ENCODE measurements at places on chromosomes 1 and 21. TPM values are rescaled to one million over a fixed set of nuclear protein-coding genes. Genes with fewer than 3 reads are reported as not detected.

DNA sequence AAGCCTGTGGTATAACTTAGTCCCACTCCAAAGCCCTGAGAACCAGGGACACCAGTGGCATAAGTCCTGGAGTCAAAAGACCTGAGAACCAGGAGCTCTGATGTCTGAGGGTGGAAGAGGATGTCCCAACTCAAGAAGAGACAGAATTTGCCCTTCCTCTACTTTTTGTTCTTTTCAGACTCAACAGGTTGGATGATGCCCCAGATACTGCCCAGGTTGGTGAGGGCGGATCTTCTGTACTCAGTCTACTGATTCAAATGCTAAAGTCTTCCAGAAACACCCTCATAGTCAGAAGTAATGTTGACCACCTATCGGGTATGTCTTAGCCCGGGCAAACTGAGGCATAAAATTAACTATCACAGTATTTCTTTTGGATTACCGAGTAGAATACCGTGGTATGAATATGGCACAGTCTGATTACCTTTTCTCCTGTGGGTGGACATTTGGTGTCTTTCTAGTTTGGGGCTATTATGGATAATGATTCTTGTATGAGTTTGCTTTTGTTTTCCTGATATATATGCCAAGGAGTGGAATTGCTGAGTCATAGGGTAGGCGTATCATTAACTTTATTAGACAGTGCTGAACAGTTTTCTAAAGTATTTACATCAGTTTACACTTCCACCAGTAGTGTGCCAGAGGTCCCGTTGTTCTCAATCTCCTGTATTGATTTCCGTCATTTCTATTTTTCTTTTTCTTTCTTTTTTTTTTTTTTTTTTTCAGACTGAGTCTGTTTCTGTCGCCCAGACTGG, 3.2 kb upstream of the CHAF1B start:
- no peak for DNase-seq

FGR gene
- total RNA-seq: not detected

VPS13D gene
- total RNA-seq: 55.3 TPM

GRCh38 chr1:93616996-93617669, 64.5 kb downstream of the BCAR3 start:
- DNase-seq: no peak

CLDN8 gene
- not detected for total RNA-seq

DNA sequence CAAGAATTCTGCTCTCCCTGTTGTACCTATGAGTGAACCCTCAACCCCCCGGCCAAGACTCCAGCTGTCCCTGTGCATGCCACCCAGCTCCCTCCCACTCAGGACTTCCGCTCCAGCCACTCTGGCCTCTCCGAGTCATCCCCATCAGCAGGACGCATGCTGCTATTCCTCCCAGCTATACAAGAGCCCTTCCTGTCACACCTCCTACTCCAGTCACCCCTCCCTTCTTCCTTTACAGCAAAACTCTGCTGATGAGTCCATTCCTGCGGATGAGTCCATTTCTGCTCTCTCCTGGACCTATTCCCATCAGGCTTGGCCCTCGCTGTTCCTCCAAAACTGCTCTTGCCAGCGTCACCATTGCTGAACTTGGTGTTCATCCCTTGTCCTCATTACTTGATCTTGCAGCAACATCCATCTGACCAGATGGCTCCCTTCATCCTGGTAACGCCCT, 42.2 kb downstream of the H3-3A start:
- DNase-seq: no peak

GRCh38 chr1:1600861-1601563, 1.1 kb upstream of the FNDC10 start:
- no peak for DNase-seq

DNA sequence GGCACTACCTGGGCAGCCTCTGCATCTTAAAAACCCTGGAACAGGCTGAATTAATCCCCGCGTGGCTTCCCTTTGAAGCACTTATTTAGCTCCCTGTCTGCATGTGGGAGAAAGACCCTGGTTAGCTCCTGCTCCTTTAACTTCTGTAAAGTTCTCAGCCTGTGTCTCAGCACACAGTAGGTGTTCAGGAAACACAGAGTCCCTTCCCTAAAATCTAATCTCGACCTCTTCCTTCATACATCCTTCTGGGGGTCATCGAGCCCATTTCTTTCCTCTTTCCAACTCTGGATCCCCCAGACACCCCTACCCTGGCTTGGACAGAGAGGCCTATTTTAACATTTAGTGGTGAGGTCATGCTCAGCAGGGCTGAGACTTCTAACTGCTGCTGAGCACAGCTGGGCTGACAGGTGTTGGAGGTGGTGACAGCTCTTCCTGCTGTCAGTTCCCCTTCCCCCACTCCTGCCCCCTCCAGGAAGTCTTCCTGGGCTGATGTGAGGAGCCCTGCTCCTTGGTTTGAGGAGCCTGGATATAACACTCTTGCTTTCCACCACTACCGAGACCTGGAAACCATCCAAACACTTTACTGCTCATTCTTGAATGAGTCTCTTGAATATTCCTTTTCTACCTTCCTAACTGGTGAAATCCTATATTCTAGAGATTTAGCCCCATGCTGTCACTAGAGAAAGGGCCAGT, 5.3 kb downstream of the E2F2 start:
- no peak for DNase-seq

YRDC gene
- 15.5 TPM for total RNA-seq

UBE2U gene
- total RNA-seq: not detected

GRCh38 chr1:15334995-15335394, 74.7 kb upstream of the EFHD2 start:
- DNase-seq: no peak

CELA2B gene
- total RNA-seq: not detected

DNA sequence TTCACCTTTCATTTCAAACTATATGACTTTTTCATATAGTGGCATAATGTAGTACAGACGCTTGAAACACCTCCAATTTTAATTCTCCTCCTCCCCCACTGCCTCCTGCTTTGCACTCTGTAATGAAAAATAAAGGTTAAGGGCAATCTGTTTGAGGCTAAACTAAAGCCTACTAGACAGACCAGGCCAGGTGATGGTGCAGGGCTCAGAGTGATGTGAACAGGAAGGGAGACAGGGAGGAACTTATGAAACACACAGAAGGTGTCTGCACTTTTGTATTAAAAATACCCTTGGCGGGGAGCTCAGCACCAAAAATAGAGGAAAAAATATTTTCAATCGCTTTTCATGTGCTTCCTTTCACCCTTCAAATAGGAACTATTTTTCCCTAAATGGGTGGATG, 415.4 kb downstream of the LMO4 start:
- DNase-seq: no peak

TENT5C gene
- 6.1 TPM for total RNA-seq

DNA sequence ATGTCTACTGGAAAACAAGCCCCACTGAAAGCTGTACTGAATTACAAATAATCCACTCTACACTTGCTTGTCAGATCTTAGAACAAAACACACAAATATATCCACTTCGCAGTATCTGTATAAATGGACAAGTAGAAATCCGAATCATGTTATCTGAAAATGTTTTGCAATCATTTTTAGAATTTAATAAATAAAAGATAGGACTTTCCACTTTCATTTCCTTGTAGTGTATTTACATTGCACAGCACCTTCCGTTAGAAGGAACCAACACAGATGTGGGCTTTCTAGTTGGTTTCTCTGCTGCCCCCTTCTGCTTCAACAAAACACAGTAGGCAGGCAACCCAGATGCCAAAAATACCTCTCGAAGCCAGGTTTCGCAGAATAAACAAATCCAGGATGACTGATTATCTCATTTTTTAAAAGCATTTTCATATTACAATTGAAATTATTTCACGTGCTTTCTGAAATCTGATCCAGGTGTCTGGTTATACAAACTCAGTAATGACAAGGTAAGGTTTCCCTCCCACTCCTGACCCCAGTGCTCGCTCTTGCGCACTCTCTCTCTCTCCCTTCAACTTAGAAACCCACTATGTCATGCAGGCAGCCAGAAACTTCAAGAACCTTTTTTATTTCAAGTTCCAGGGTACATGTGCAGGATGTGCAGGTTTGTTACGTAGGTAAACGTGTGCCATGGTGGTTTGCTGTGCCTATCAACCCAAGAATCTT, 389.9 kb downstream of the SMYD3 start:
- peak; percentile 80 for DNase-seq

Measured in fibroblast of villous mesenchyme (primary cell).